Ureter (tissue), 1 donor: ENCODE measurements at places on chromosomes 6 and 20. TPM values are rescaled to one million over a fixed set of nuclear protein-coding genes. Genes with fewer than 3 reads are reported as not detected.

GRCh38 chr6:53014744-53015143 lies 19.7 kb upstream of the GSTA4 start:
- no peak for DNase-seq

GRCh38 chr6:125952764-125953501 lies 3.6 kb upstream of the HINT3 start:
- no peak for DNase-seq

GRCh38 chr20:33731693-33732165 lies at the start of gene ZNF341:
Gene ZNF341, plus strand, starts transcription at chr20:33731996. Its CDS starts 26 bp downstream, at chr20:33732022.
- DNase-seq: peak; percentile 90

The PREP gene
- total RNA-seq: 37.9 TPM

DNA sequence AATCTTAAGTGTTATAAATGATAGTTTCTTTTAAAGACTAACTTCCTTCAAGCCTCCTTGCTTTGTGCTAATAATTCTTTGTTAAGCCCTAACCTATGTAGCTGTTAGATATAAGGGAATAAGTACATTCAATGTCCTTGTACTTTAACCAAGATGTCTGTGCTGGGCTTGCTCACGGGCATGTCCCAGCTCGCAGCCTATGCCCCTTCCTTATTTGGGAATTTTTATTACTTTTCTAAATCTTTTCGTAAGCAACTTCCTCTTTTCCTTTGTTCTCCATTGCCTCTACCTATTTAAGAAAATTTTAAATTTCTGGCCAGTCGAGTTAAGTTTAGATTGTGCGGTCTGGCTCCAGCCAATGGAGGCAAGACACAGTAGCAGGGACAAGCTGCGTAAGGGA lies 26.0 kb upstream of the CDK19 start:
- DNase-seq: no peak

GRCh38 chr6:2531426-2532215 lies 219.1 kb downstream of the MYLK4 start:
- no peak for DNase-seq

The CST1 gene
- total RNA-seq: not detected

- no peak for DNase-seq
These were observed 122.0 kb upstream of the STMND1 start for GRCh38 chr6:16979677-16980370.

DNA sequence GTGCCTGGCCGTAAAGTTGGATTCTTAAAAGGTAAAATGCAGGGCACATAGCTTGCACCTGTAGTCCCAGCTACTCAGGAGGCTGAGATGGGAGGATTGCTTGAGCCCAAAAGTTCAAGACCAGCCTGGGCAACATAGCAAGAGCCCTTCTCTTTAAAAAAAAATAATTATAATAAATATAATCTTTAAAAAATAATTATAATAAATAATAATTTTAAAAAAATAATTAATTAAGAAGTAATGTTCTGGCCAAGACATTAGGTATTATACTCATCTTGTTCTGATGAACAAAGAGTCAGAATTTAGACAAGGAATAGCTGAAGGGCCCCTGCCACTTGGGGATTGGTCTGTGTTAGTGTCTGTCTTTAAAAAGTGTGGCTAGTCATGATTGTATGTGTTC lies 13.9 kb downstream of the ENTPD6 start:
- DNase-seq: no peak

The LPA gene
- total RNA-seq: 2.5 TPM

DNA sequence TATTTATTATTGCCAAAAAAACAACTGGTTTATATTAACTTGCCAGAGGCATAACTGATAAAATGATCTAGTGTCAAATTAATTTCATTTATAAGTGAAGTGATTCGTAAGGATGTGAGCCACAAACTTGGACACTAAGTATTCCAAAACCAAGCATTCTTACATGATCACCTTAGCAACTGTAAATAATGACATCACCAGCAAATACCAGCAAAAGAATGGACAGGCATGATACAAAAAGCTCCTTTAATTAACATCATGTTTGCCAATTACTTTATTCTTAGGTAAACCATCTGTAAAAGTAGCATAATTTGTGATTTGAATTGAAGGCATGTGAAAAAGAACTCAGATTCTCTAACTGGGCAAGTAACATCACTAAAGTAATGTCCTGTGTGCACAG lies 17.2 kb upstream of the FNDC1 start:
- DNase-seq: no peak

- DNase-seq: peak; percentile 89
These were observed 67.4 kb downstream of the ZBTB2 start for GRCh38 chr6:151323791-151324487.

GRCh38 chr6:74741646-74742045 lies 464.2 kb downstream of the COL12A1 start:
- DNase-seq: no peak

The AP5S1 gene
- total RNA-seq: 13.6 TPM

DNA sequence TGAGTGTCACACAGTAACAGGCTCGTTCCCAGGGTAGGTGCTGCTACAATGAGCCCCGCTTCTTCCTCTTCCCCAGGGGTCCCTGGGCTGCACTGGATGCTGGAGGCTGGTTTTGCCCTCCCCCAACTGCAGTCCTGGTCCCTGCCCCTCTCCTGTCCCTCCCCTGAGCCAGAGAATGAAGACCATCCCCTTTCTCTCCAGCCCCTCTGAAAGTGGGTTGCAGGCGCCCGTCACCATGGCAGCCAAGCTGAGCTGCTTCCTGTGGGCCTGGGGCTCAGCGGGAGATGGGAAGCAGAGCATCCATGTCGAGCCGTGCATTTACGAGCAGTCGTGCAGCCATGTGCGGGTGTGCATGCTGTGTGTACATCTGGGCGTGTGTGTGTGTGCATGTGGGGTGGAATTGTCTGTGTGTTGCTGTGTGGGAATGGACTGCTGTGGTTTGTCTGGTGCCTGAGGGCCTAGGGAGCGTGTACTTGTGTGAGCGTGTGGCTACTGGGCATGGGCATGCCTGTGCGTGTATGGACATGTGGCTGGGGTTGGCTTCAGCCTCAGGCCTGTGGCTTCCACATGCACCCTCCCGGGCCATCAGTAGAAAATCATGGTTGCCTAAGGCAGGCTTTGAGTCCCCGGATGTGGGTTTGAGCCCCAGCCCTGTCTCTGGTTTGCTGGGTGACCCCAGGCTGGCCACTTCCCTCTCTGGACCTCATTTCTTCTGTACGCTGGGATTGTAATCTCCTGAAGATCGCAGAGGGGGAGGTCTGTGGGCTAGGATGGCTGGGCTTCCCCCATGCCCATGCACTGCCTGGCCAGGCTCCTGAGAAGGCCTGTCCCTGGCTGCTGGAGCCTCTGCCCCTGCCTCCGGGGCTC lies 48.8 kb downstream of the SRC start:
- DNase-seq: peak; percentile 74

GRCh38 chr6:45422503-45423110 lies 44.9 kb upstream of the SUPT3H start:
- DNase-seq: peak; percentile 63

The ADGB gene
- not detected for total RNA-seq

The GABRR2 gene
- total RNA-seq: 0.73 TPM

- no peak for DNase-seq
These were observed 4.7 kb upstream of the LY86 start for GRCh38 chr6:6583836-6584235.

GRCh38 chr20:60237981-60238380 lies 279.8 kb downstream of the CDH26 start:
- no peak for DNase-seq

The ENPP5 gene
- 12.5 TPM for total RNA-seq
